ENCODE measurements at places on chromosomes 6 and 20.

GRCh38 chr20:17562804-17563305 lies 7.0 kb upstream of the DSTN start:
- peak; percentile 72 for DNase-seq

DNA sequence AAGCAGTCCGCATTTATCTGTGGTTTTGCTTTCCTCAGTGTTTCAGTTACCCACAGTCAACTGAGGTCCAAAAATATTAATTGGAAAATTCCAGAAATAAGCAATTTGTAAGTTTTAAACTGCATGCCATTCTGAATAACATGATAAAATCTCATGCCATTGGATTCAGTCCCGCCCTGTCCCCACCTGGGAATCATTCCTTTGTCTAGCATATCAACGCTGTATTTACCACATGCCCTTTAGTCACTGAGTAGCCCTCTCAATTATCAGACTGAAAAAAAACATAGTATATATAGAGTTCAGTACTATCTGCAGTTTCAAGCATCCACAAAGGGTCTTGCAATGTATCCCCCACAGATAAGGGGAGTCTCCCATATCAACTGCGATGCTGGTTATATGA lies 17.1 kb downstream of the RANBP9 start:
- DNase-seq, result no peak

GRCh38 chr6:91081452-91082067 lies 494.7 kb upstream of the MAP3K7 start:
- DNase-seq, result peak; percentile 56

GRCh38 chr20:15138548-15139126 lies 801.2 kb upstream of the FLRT3 start:
- no peak for DNase-seq

- peak; percentile 25 for DNase-seq
These were observed 142.5 kb downstream of the PREX1 start for GRCh38 chr20:48685300-48685699.

DNA sequence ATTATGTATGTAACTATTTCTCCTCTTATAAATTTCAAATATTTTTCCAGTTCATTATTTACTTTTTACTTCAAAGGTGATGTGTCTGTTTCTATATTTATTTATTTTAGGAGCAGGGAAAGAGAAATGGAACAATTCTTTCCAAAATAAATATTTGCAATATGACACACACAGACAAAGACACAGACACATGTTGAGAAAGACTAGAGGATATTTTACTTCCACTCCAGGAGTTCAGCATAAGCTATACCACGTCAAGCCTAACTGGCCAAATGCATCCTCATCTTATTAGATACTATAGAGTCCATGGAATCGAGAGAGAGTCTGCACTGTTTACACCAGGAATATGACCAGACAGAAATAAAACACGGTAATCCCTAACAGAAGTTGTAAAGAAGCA lies 13.3 kb downstream of the RALGAPA2 start:
- no peak for DNase-seq

DNA sequence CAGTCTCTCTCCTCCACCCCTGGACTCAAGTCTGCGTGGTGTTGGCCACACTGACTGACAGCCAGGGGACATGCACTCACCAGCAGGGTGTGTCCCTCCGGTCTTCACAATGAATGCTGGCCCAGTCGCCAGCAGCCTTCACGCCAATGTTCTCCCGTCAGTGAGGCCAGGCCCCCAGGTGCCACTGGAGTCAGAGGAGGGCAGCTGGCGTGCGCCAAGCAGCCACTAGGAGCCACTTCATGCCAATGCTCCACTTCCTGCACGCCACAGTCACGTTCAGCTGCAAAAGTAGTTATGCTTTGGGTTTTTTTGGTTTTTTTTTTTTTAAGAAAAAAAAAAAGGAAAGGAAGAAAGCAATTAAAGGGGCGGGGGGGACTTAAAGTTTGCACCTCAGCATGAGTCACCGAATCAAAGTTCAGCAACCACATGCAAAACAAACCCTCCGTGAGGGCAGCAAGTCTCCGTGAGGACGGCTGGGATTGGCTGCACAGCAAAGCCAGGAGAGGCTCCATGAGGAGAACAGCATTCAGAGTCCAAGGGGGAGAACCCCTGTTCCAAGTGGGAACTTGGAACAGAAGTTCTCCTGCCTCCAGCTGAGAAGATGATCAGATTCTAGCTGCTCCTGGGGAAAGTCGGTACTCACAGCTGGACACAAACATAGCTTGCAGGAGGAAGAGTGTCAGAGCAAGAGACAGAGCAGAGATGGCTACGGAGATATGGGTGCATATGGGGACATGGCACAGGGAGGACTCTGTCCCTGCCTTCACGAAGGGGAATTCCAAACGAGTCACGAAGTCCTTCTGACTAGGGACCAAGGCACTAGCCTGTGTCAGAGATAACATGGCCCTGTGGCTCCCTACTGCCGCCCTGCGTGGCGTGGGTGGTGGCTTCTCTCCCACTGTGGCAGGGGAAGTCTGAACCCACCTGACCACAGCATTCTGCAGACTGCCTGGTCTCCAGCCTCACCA lies at the start of gene ZC3H12D:
Gene ZC3H12D (minus strand): TSS at position 282 of the 968 bp plus-strand sequence. CDS start 10,471 bp downstream, outside the sequence.
- DNase-seq, result peak; percentile 37

GRCh38 chr20:49631856-49632418 lies 64.0 kb upstream of the PTGIS start:
- DNase-seq, result no peak

DNA sequence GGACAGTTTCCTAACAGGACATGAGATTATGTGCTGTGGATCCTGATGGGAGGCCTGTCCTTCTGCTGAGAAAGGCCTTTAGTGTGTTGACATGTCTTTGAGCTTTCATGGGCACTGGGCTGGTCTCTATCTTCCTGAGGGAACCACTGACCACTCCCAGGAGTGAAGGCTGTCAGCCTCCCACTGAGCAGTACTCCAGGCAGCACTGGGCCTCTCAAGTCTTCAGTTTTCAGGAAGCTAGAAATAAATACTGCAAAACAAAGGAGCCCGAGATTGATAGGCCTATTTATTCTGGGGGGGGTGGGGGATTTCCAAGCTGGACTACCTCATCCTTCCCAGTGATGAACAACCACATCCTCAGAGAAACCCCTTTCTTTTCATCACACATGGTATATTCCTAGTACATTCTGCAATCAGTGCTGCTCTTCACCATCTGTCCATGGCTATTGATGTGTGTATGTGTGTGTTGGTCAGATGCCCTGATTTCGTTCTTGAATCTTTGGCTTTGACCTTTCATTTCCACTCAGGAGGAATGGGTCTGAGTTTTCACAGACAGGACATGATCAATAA lies 180.9 kb upstream of the SPTLC3 start:
- no peak for DNase-seq

- DNase-seq, result no peak
These were observed 17.6 kb upstream of the FUCA2 start for GRCh38 chr6:143529095-143529494.

DNA sequence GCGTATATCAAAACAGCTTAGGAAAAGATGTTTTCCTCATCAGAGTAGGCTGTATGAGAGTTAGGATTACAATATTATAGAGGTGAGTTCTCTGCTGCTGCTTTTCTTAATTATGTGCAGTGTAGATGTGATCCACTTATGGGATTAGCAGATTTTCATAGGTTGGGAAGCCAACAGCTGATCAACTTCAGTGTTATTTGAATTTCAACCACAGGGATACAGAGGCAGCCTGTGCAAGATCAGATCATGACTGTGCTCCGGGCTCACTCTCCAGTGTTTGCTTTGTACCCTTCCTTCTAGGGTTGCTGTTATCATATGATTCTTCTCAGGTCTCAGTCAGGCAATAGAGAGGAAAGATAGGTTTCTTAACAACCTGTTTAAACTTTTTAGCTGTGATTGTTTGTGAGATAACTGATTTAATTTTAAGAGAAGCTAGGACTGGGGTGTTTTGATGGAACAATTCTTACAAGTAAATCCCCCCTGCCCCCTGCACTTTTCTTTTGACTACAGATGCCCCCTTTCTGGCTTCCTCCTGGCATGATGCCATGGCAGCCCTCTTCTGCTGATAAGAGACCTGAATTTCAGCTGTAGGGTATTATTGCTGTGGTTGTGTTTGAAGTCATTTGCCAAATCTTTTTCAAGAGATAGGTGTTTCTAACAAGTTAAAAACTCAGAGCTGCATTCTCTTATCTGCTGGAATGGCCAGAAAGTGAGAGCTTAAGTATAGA lies 8.5 kb downstream of the RNF8 start:
- DNase-seq, result no peak
